ENCODE measurements at places on chromosomes 11 and 22. TPM values are rescaled to one million over a fixed set of nuclear protein-coding genes. Genes with fewer than 3 reads are reported as not detected.

The MRGPRF gene
- polyA plus RNA-seq, result not detected

The LINC01488 gene
- polyA plus RNA-seq, result 0.05 TPM

DNA sequence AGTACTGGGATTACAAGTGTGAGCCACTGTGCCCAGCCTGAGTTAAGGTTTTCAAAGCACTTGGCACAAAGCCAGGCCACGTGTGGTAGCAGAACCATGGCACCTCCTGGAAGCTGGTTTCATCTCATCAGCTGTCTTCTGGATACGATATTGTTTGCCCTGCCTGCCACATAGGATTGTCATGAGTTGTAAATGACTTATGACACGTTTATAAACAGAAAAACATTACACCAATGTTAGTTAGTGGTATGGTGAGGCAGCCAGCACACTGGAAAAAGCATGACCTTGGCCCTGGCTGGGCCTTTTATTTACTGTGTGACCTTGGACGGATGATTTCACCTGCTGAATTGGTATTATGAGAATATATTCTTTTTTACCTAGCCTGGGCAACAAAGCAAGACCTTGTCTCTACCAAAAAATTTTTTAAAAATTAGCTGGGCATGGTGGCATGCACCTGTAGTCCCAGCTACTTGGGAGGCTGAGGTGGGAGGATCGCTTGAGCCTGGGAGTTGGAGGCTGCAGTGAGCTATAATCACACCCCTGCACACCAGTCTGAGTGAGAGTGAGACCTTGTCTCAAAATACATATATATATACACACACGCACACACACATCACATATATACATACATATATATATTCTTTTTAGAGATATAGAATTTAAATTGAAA, 24.0 kb upstream of the MYH9 start:
- DNase-seq, result no peak

DNA sequence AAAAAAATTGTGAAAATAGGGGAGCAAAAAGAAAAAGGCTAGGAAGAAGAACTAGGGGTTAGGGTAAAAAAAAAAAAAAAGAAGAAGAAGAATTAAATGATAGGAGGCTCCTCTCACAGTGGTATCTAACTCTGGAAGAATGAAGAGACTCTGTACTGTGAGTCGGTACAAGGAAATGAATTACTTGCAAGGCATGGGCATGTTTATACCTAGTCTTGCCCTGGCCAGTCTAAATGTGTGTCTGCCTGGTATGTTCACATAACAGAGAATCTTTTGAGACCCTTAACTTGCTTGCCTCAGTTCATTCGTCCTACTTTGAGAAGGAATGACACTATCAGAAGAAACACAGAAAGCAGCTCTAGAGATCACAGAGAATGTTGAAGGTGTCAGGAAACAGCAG, 159.6 kb downstream of the SWAP70 start:
- no peak for DNase-seq

GRCh38 chr11:117917591-117918151, 11.5 kb downstream of the TMPRSS13 start:
- no peak for DNase-seq

DNA sequence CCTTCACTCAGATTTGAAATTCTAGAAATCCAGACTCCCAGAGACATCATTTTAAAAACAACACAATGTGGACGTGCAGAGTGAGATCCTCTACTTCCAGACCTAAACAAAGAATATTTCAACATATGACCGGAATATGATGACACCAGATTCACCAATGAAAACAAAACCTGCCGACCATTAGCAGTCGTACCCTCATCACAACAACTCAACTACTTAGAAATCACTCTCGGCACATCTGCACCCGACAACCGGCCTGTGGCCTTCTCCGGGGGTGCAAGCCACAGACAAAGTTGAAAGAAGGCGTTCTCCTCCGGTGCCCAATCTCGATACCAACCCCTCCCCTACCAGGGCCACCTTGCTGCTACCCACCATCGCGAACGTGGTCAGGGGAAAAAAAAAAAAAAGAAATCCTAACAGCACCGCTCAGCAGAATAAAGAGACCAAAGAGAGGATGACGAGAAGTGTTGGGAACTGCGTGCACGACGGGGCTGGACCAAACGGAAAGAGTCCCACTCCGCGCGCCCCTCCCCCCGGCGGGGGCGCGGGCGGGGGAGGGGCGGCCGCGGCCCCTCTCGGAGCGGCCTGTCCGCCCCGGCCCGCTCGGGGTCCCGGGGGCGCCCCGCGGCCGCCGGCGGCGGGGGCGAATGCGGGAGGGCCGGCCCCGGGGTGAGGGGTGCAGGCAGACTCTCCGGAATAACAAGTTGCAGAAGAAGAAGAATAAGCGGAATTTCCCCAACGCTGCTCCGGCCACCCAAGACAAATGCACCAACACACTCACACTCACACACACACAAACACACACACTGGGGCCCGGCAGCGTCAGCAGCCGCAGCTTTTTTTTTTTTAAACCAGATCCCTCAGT, 1.7 kb downstream of the PHF21A start:
- no peak for DNase-seq

DNA sequence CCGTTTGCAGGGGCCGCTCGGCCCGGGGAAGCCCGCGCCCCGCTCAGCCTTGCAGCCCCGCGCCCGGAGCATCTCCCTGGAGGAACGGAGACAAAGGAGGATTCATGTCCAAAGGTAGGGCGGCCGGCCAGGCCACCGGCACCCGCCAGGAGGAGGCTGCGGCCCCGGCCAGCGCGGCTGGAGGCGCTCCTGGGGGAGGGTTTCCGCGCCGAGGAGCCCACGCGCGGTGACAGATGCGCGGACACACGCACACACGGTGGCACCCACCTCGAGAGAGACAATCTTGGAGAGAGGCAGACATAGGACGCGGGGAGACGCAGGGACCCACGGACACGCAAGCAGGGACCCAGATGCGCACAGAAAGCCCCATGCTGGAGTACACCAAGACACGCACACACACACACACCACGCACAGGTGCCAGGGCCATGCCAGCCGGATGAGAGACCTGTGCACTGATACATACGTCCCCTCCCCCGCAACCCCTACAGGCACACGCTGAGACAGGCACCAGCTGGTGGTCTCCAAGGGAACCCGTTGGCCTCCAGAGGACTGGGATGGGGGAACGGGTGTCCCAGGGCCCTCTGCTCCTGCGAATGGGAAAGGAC, 7.8 kb downstream of the SEPTIN3 start:
- no peak for DNase-seq

DNA sequence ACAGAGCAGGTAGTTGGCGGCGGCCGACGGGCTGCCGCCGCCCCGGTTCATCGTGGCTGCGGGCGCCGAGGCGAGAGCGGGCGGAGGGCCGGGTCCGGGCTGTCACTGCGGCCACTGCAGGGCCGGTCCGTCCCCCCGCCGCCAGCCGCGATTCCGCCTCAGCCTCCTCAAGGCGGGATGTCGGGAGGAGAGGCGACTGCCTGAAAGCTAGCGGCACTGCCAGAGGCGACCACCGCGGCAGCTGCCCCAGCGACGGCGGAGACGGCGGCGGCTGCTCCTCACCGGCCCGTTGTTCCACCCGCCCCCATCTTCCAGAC, 234 bp downstream of the SESN3 start:
- DNase-seq, result no peak
